Left lung (tissue), 14 donors: ENCODE measurements at places on chromosomes 1 and 21. TPM values are rescaled to one million over a fixed set of nuclear protein-coding genes. Genes with fewer than 3 reads are reported as not detected.

DNA sequence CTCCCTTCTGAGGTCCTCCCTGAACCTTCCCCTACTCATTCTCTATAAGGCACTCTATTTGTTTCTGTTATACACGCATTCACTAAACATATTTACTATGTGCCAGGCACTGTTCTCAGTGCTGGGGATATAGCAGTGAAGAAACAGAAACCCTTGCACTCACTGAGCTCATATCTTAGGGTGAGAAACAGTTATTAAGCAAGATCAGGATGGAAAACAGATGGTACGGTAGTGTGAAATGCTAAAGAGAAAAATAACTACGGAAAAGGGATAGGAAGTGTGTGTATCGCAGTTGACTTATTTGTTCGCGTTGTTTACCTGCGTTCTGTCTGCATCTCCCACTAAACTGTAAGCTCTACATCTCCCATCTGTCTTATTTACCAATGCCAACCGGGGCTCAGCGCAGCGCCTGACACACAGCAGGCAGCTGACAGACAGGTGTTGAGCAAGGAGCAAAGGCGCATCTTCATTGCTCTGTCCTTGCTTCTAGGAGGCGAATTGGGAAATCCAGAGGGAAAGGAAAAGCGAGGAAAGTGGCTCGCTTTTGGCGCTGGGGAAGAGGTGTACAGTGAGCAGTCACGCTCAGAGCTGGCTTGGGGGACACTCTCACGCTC is 572 bp downstream of the CYB5RL start:
- no peak for DNase-seq

GRCh38 chr1:68181165-68181556 is 51.2 kb downstream of the WLS start:
- no peak for DNase-seq

- no peak for DNase-seq
Measured at GRCh38 chr1:60573121-60573520, 499.6 kb upstream of the C1orf87 start.

- no peak for DNase-seq
Measured at GRCh38 chr1:54287176-54287650, 87.2 kb downstream of the MRPL37 start.

DNA sequence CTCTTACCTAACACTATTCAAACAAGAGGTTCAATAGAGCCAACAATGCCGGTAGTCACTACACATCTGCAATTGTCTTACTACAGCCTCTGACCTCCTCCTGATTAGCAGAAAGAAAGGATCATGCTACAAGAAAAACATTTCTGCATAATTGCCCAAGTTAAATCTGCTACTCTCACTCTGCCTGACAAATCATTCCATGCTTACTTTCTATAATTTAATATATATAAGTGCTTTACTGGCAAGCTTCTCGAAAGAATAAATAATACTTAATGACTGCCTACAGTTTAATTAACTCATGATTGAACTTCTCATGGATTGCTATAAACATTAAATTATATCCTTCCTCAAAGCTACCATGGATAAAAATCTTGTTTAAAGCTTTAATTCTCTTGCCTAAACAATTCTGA is 156.0 kb downstream of the SLC45A1 start:
- no peak for DNase-seq

DNA sequence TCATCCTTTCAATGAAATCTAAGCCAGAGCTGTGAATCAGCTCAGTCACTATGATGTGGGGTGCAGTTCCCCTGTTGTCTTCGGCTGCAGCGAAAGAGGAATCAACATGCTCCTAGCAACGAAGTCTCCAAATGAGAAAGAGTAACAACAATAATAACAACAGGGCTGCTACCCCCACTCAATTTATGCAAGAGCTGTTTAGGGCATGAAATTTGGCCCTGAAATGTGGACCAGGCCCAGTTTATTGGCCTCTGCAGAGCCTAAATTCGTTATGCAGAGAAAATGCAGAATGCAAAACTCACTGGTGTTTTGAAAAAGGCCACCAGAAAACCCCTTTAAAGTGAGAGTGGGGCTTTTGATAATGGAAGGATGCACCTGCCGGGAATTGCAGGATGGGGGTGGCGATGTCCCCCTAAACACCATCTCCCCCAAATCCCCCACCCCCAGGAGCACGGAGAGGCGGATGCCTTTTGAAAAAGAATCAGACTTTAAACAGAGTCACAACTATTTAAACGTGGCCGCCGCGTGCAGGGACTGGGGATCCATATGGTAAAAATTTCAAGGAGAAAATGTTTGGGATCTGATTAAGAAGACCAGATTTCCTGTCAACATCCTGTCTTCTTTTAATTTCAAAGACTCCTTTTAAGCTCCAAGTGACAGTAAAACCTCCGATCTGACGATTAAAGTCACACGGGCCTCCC is 1.9 kb downstream of the RUNX3 start:
- no peak for DNase-seq

DNA sequence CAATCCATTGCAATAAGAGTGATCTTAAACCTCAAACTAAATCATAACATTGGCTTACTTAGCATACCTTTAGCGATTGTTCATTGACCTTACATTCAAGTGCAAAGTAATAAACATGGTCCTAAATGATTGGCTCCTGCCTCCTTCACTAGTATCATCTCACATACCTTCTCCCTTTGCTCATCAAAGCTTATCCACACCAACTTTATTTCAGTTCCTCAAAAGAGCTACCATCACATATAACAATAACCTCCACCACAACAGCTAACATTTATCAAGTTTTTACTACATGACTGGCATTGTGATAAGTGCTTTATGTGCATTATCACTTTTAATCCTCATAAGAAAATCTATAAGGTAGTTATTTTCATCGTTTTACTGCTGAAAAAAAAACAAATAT is 198.8 kb downstream of the COL24A1 start:
- DNase-seq: no peak

GRCh38 chr1:227893949-227894721 is 53.6 kb downstream of the WNT9A start:
- DNase-seq: no peak

DNA sequence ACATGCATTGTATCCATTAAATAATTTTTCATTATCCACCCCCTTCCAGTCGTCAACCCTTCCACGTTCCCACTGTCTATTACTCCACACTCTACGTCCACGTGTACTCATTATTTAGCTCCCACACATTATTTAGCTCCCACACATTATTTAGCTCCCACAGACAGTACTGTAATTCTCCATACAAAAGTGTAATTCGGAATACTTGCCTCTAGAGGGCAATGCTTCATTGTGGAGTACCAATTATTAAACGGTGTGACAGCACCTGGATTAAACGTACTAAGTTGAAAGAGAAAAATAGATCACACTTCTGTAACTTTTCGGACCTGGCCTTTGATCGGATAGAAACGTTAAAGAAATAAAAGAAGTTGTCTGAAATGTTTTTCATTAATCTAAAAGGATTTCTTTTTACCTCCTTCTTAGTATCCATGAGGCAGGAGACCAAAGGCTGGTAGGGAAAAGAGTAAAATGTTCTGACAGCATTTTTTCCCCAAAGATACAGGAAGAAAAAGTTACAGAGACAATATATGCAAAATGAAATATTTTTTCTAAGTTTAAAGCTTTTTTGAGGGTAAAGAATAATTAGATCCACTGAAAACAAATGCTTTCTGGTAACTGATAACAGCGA is 99.2 kb downstream of the LHX8 start:
- DNase-seq: no peak

DNA sequence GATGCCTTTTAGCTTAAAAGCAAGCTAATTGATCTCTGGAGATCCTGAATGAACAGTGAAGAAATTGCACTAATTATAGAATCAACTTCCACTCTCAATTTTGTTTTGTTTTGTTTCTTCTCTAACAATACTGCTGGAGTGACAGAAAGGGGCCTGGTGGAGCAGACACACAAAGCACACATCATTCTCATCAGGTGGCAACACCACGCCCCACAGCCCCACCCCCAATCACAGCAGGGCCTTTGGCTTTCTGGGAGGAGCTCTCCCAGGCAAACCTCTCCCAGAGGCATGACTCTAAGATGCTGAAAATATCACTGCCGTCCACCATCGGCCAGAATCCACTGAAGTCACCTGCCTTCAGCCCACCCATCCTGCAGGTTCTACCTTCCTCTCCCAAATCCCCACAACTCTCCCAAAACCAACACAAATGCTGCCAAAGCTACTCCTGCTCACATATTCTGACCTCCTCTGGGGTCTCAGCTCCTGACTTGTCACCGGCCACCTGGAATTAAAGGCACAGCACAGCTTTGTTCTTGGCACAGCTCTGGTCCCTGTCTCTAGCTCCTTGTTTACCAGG is 120.7 kb downstream of the GRIK3 start:
- DNase-seq: no peak

DNA sequence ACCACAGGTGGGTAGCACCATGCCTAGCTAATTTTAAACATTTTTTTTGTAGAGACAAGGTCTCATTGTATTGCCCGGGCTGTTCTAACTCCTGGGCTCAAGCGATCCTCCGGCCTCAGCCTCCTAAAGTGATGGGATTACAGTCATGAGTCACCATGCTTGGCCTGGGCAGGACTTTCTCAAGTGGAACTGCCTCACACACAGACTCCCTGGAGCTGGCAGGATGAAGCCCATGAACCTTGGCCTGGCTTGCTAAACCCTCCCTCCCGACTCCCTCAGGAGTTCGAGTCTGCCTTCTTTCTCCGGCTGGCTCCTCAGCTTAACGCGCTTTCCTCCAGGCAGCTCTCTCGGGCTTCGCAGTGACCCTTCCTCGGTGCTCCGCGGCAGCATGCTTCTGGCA is 7.7 kb upstream of the ECE1 start:
- no peak for DNase-seq

- no peak for DNase-seq
Measured at GRCh38 chr1:226710501-226710900, 28.6 kb downstream of the ITPKB start.

GRCh38 chr1:152367436-152367835 is 7.6 kb upstream of the FLG2 start:
- DNase-seq: no peak

- DNase-seq: no peak
Measured at GRCh38 chr1:113834716-113835115, 22.4 kb upstream of the RSBN1 start.

DNA sequence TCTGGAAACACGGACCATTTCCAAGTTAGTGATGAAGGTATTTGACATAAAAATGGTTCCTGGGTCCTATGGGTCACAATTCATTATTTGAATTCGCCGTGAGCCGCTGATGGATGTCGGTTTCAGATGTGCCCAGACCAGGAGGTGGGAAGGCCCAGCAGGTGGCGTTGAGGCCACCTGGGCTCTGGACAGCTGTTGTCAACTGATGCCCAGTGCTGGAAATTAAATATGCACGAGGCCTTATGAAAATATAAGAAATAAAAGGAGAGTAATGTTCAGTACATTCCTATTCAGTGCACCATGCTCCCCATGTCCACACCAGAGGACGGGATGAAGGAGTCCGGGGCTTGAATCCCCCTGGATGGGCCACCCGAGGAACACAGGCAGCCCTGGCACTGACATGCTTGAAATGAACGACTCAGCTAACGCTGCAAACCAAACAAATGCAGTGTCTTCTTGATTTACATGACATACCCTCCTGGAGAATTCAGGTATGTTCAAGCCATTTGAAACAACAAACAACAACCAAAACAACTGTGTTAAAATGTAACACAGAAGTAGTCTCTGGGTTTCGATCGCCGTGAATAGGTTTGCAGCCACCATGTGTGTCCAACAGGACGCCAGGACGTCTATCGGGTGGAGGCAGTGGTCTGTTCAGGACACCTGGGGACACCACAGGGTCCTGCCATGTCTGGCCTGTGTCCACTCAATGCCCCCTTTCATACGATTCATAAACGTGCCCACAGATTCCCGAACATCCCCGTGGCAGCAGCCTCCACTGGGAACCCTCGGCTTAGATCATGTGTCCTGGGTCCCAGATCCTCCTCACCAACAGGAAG is 6.1 kb downstream of the TFF3 start:
- no peak for DNase-seq

GRCh38 chr1:228089519-228090380 is 7.2 kb downstream of the ARF1 start:
- no peak for DNase-seq

DNA sequence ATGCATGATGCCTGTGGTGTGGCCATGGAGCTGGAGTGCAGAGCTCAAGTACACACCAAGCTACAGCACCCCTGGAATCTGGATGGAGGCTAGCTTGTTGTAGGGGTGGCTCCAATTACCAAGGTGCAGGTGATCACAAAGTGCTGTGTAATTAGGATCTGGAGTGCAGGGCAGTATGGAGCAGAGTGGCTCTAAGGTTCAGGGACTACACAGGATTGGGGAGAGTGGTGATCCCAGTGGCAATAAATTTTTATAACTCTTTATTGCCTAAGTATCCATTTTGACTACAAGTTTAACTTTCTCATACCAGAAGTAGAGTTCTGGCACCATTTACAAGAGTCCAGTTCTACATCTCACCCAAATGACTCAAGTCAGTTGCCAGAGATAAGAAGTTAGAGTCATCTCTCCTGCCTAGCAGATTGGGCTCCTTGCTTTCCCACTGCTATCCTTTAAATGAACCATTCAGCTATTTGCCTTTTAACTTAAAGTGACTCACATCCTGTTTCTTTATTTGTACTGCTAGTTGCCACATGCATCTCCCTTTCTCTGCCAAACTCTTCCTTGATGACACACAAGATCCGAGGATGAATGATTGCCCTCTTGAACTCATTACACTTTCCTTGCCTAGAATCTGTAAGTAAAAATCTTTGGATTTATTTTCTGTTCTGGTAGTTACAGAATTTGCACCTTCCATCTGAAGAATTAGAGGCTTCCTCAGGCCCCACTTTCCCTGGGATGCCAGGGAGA is 427.2 kb downstream of the KCNT2 start:
- no peak for DNase-seq

- no peak for DNase-seq
Measured at GRCh38 chr1:177809819-177810218, 160.0 kb downstream of the SEC16B start.

DNA sequence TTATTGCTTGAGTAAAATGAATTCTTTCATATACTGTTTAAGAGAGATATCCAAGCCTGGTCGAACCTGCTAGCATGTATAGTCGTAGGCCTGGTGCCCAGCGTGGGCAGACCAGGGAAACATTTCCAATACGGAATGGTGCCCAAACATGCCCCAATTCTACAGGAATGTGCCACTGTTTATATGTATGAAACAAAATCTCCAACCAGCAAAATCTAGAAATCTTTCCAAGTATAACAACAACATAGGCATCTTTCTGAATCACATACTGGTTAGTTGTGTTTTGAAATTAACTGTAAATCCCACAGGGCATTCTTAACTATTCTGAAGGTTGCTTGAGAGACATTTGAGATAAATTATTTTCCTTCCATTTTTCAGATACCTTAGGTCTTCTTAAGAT is 17.0 kb upstream of the ABCD3 start:
- no peak for DNase-seq

- DNase-seq: no peak
Measured at GRCh38 chr1:78678324-78678723, 28.7 kb downstream of the IFI44 start.

- no peak for DNase-seq
Measured at GRCh38 chr1:116393792-116394191, 20.7 kb downstream of the ATP1A1 start.

The TP73 gene
- 2.0 TPM for polyA plus RNA-seq

The NBPF15 gene
- 84.1 TPM for polyA plus RNA-seq

The OR2L3 gene
- not detected for polyA plus RNA-seq

The GNAT2 gene
- polyA plus RNA-seq: not detected

The SPATA1 gene
- 3.3 TPM for polyA plus RNA-seq

The PDZK1 gene
- polyA plus RNA-seq: 2.5 TPM

The DSCAM gene
- polyA plus RNA-seq: 0.07 TPM

The GPR37L1 gene
- polyA plus RNA-seq: 0.11 TPM
